ENCODE measurements at places on chromosomes 5 and 9. TPM values are rescaled to one million over a fixed set of nuclear protein-coding genes. Genes with fewer than 3 reads are reported as not detected.

STPG3 gene
- polyA plus RNA-seq = not detected

COL15A1 gene
- 1.1 TPM for polyA plus RNA-seq

DEPDC1B gene
- 10.4 TPM for polyA plus RNA-seq

KIF24 gene
- 9.4 TPM for polyA plus RNA-seq

UBE2QL1 gene
- 24.5 TPM for polyA plus RNA-seq

PCDHA3 gene
- polyA plus RNA-seq = 0.61 TPM

ARID3C gene
- polyA plus RNA-seq = not detected

COL5A1 gene
- polyA plus RNA-seq = 1.6 TPM

NDUFA8 gene
- polyA plus RNA-seq = 207 TPM

CSF1R gene
- polyA plus RNA-seq = 13.2 TPM

DCP2 gene
- 3.4 TPM for polyA plus RNA-seq

TAL2 gene
- polyA plus RNA-seq = 2.8 TPM

DDX4 gene
- polyA plus RNA-seq = not detected

CAMLG gene
- 38.4 TPM for polyA plus RNA-seq

DAP gene
- 155 TPM for polyA plus RNA-seq

RMI1 gene
- polyA plus RNA-seq = 7.6 TPM

SUSD3 gene
- 3.9 TPM for polyA plus RNA-seq

GFPT2 gene
- 3.2 TPM for polyA plus RNA-seq

BRINP1 gene
- 25.0 TPM for polyA plus RNA-seq

ANKRD18B gene
- 0.53 TPM for polyA plus RNA-seq

WDR31 gene
- 7.2 TPM for polyA plus RNA-seq

PCDHAC1 gene
- 0.81 TPM for polyA plus RNA-seq

EIF4EBP3 gene
- polyA plus RNA-seq = 14.9 TPM

DAB2 gene
- polyA plus RNA-seq = 4.5 TPM

GPR151 gene
- not detected for polyA plus RNA-seq

SLC34A1 gene
- polyA plus RNA-seq = not detected

PTGER4 gene
- 1.1 TPM for polyA plus RNA-seq

INSL6 gene
- polyA plus RNA-seq = not detected

MAP1B gene
- 158 TPM for polyA plus RNA-seq

ARL14EPL gene
- polyA plus RNA-seq = not detected

PCDHGA11 gene
- polyA plus RNA-seq = 1.6 TPM

UQCRQ gene
- 303 TPM for polyA plus RNA-seq

CHSY3 gene
- polyA plus RNA-seq = 0.53 TPM

TPD52L3 gene
- polyA plus RNA-seq = not detected

ALDH1A1 gene
- polyA plus RNA-seq = 31.0 TPM
